ENCODE measurements at places on chromosomes 3 and 15.
A peak's percentile ranks its signal among the peaks of the same experiment; 100 is the strongest.

GRCh38 chr3:126490619-126491018 is 14.9 kb upstream of the ZXDC start:
- DNase-seq: no peak

- no peak for DNase-seq
Observed at GRCh38 chr15:80972276-80972675, 17.3 kb downstream of the MESD start.

DNA sequence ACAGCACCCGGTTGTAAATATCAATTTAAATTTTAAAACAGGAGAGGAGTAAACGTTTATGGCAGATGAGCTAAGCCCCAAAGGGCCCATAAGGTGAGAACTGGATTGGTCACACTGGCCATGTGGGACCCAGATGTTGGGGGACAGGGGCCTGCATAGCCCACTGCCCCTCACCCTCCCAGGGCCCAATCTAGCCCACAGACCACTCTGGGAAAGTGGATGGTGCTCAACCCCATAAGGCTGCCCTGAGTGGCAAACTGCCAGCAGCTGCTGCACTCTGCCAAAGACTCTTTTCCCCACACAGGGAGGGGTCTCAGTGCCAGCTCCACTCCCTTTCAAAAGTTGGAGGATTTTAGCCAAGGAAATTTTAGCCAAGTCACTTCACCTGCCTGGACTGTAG is 42.5 kb downstream of the CCDC12 start:
- DNase-seq: no peak

- DNase-seq: no peak
Observed at GRCh38 chr3:131540821-131541220, 38.0 kb upstream of the MRPL3 start.

GRCh38 chr3:14640157-14640562 is 11.4 kb upstream of the CCDC174 start:
- DNase-seq: no peak

- DNase-seq: no peak
Observed at GRCh38 chr3:141388823-141389621, 20.7 kb downstream of the ZBTB38 start.

DNA sequence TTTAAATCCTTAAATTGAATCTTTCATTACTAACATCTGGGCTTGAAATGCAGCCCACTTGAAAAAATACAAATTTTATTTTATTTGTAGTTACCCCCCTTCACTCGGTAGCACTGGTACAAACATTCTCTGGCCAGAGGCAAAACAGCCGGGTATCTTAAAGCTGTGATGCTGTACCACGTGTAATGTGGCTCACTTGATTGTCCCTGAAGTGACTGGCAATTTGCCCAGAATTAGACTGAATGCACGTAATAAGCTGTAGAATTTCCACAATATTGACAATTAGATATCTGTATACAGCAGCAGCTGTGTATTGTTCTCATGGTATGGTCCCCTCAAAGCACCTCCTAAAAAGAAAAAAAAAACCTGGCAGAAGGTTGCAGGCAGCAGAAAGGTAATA is 192.8 kb upstream of the TBC1D5 start:
- DNase-seq: no peak

GRCh38 chr3:99313485-99313884 is 324.9 kb upstream of the COL8A1 start:
- no peak for DNase-seq

GRCh38 chr3:58266577-58266976 is 29.0 kb downstream of the ABHD6 start:
- no peak for DNase-seq

DNA sequence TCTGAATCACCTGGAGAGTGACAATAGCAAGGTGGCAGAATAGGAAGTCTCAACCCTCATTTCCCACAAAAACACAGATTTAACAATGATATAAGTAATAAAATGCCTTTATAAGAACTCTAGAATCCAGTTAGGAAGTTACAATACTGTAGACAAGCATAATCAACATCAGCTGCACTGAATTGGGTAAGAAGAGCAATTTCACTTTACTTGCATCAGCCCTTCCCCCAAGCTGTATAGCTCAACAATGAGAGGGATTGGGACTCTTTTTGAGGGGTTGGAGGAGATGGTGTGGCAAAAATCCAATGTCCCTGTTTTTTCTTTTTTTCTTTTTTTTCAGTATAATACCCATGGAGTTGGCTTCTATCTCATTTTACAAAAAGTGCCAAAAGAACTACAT is 63.1 kb downstream of the SERP1 start:
- DNase-seq: no peak

- DNase-seq: no peak
Observed at GRCh38 chr3:122353893-122354401, 28.9 kb downstream of the CSTA start.

DNA sequence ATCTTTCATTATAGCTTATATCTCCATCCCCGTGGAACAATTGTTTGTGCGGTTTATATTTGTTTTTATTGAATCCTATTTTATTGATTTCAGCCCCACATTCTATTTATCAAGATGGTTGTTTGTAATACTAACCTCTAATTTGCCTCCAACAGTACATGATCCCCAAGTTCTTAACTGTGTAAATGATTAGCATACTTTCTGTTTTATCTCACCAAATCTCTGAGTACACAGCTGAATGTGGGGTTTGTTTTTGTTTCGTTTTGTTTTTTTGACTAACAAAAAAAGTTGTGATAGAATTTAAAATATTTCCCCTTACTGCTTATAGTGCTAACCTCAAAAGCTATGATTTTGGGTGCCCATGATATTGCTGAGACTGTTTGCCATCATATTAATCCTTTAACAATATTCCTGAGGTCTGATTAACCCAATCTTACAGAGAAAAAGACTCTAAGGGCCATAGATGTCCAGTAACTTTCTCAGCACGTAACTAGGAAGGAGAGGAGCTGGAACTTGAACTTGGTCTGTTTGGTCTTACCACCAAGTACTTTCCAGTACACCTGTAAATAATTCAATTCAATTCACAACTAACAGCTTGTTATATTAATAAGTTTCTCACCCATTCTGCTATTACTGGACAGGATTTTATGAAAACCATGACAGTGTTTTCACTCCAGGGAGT is 789.8 kb downstream of the TUSC7 start:
- no peak for DNase-seq

DNA sequence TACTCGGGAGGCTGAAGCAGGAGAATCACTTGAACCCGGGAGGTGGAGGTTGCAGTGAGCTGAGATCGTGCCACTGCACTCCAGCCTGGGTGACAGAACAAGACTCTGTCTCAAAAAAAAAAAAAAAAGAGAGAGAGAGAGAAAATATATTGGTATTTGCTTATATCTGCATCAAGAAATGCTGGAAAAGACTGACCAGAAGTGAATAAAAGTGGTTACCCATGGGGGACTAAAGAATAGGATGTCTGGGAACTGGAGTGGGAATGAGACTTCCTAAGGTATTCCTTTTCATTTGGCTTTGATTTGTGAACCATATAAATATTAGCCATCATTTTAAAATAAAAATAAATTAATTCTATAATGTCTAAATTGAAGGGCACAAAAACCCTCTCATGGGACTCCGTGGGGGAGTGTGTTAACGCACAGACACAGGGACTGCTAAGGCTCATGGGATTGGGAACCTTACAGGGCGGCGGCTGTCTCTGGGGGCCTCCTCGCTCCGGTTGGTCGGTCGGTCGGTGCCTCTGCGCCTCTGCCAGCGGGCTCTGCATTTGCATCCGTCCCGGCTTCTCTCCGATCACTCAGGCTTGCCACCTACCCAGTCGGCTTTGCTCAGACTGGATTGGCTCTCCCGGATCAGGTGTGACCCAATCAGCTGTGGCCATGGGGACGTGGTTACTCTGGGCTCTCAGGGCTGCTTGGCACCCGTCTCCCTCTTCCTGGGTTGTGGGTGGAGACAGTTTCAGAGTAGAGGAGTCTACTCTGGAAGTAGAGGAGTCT is 12.7 kb upstream of the TSPAN3 start:
- no peak for DNase-seq

DNA sequence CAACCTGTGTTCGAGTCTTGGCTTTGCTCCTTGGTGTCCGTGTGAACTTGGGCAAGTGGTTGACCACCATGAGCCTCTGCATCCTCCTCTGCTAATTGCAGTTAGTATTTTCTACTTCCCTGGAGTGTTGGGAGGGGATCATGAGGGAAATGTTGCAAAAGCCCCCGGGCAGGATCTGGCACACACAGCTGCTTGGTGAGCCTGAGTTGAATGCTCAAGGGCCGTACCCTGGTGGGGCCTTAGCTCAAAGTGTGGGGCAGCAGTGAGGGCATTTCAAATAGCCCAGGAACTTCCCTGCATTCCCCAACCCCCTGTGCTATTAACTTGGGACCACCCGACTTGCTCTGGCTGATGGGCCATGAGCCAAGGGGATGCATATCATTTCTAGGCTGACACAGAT is 94.9 kb upstream of the SLC6A11 start:
- no peak for DNase-seq

DNA sequence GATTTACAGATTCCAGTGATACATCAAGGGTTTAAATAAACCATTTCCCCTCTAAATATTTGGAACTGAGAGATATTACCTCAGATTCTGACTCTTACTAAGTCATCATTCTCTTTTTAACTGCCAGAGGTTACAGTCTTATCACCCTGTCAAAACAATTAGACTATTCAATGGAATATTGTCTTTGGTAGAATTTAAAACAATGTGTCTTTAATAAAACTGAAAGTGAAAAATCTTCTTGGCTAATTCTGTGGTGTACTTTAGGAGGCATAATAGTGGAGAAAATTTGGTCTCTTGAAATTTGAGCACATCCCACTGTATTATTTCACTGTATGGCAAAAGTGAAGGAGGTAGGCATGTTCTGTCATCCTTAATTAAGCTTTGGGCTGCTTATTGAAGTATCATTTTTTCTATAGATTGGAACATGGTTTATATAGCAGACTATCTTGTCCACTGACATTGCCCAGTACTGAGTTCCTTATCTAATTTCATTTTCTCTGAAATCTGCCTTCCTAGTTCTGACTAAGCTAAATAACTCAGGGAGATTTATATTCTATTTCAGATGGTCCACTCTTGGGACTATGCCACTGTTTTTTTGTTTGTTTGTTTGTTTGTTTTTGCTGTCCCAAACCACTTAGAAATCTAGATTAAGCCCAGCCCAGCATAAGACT is 48.0 kb upstream of the UTS2B start:
- DNase-seq: peak; percentile 45

GRCh38 chr15:84929795-84930603 is 45.5 kb downstream of the SLC28A1 start:
- no peak for DNase-seq

DNA sequence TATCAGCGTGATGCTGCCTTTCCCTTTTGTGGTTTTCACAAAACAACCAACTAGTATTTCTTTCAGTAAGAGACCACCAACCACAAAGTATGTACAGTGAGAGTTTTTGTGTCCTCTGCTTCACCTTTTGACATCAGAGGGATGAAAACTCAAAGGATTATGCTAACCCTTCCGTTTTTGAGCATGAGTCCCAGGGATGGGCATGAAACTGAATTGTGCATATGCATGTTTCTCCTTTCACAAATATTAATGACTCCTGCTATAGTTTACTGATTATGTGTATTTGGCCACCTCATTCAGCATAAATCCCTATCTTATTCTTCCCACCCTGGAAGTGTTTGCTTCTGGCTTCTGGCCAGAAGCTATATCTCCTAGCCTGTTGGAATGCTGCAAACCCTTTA is 59.2 kb downstream of the RSRC1 start:
- DNase-seq: no peak

- DNase-seq: no peak
Observed at GRCh38 chr3:186705882-186706780, 11.0 kb upstream of the KNG1 start.

DNA sequence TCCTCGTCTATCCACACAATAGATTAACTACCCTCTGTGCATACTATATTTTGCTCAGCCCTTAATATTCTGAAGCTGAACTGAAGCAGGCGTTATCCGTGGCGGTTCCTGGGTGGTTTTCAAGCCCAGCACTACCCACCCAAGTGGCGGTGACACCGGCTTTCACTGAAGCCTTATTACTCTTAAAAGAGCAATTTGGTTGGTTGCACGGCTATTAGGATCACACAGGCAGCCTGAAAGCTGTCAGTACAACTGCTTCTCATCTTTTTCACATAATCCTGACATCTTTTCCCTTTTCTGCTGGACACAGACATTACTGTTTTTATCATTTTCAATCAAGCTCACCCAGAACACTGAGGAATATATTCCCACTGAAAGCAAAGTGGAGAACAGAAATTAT is 525.3 kb upstream of the ZNF717 start:
- no peak for DNase-seq

- DNase-seq: no peak
Observed at GRCh38 chr3:69695443-69695842, 43.8 kb upstream of the MITF start.

- DNase-seq: no peak
Observed at GRCh38 chr3:53824795-53825194, 21.4 kb downstream of the CHDH start.

GRCh38 chr15:48330105-48330785 is 984 bp upstream of the DUT start:
- DNase-seq: no peak

DNA sequence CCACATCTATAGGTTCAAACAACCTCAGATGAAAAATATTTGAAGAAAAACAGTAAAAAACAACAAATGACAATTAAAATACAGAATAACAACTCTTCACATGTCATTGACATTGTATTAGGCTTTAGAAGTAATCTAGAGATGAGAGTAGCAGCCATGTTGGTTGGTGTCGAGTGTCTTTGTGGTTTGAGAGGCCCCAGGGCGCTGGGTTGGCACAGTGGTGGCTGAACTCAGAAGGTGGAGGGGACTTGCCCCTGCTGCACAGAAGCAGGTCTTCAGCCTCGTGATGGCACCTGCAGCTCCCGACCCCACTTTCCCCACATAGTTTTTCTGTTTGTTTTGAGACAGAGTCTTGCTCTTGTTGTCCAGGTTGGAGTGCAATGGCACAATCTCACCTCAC is 187.2 kb downstream of the OSBPL10 start:
- no peak for DNase-seq

DNA sequence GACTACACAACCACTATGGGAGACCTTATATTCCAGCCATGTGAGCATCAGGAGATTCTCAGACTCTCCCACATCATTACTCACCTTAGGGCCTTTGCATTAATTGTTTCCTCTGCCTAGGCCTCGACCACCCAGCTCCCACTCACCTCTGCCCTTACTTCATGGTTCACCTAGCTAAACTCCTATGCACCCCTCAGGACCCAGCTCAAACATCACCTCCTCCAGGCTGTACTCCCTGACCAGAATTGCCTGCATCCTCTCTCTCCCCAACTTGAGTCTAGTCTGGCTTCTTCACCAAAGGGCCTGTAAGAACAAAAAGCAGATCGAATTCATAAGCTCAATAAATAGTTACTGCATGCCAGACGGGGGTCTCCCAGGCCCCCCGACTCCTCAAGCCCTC is 53.1 kb upstream of the FAM174B start:
- no peak for DNase-seq

DNA sequence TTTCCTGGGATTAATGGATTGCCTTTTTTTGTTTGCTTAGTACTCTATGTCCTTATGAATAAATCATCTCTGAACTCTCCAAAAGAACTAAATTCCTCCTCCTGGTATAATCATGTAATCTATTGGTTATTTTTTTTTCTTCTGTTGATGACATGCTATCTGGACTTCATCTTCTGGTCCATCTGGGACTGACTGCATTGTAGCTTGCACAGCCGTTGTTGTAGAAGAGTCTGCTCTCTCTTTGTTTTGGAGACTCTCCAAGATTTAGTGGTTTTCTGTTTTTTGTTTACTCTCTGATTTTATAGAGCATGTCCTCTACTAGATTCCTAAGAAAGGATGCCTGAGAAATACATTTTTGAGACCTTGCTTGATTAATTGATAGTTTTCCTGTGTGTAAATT is 19.1 kb downstream of the IREB2 start:
- no peak for DNase-seq

- no peak for DNase-seq
Observed at GRCh38 chr3:176988795-176989194, 208.5 kb downstream of the TBL1XR1 start.

- DNase-seq: no peak
Observed at GRCh38 chr3:105847865-105848264, 20.9 kb downstream of the CBLB start.
